Smooth muscle cell of the brain vasculature (primary cell): ENCODE measurements at places on chromosomes 6 and 20.
A peak's percentile ranks its signal among the peaks of the same experiment; 100 is the strongest.

DNA sequence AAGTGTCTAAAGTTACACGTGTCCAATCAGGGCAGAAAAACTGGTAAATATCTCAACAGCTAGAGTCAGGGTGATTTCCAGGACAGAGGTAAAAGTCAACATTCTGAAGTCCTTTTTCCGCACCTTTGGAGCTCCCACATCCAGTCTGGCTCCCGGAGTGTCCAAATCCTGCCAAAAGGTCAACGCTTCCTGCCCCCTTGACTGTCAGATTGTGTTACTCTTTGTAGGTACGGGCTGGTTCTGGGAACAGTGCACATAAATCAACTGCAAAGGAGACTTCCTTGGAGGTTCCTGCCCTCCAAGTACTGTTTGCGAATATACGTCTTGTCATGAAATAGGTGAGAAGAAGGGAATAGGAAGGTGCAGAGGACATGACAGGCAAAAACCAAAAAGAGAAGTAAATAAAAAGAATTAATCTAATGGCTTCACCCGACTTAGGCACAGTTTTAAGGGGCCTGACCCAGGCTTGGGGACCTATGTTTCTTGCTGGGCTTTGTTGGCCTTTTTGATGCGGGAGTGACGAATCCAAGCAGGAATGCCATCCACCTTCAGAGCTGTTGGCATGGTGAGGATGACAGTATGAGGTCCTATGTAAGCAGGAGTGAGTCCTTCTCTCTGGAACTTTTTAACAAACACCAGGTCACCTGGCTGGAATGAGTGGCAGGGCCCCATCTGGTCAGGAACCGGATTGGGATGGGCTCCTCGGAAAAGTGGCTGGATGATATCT, 155.4 kb downstream of the TRIM27 start:
- no peak for DNase-seq

GRCh38 chr6:106124015-106124414, 37.9 kb downstream of the PRDM1 start:
- no peak for DNase-seq

DNA sequence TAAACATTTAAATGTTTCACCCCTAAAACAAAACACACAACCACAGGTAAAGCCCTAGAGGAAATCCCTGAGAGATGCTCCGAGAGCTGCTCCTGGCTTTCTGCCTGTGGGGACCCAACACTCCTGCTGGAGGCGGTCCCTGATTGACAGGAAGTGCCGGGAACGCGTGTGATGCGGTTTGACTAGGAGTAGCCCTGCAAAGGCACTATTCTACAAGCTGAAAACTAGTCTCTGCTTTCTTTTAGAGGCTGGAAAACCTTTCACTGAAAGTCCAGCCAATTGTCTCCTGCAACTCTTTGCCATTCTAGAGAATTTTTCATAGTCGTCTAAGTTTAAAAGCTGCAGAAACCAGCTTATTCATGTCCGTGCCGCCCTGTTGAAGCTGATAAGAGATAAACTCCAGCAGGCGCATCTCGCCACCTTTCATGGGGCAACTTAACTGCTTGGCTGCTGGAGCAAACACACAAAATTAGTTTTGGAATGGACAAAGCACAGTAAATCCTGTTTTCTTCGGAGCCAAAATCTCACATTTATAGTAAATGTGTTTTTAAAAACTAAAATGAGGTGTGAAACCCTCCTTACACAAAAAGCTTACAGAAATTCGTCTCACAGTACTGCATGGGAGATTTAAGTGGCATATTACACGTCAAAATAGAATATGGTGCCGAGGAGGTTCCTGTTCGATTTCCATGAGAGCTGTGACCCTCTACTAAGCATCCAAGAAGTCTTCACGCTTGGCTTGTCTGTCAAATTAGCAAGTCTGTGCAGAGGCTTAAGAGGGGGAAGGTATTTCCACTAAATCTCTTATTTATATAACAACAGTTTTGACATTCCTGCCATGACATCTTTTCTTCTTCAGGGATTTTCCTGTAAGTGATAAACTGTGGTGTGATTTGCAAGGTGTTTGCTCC, 46.9 kb downstream of the DACT2 start:
- DNase-seq: no peak

DNA sequence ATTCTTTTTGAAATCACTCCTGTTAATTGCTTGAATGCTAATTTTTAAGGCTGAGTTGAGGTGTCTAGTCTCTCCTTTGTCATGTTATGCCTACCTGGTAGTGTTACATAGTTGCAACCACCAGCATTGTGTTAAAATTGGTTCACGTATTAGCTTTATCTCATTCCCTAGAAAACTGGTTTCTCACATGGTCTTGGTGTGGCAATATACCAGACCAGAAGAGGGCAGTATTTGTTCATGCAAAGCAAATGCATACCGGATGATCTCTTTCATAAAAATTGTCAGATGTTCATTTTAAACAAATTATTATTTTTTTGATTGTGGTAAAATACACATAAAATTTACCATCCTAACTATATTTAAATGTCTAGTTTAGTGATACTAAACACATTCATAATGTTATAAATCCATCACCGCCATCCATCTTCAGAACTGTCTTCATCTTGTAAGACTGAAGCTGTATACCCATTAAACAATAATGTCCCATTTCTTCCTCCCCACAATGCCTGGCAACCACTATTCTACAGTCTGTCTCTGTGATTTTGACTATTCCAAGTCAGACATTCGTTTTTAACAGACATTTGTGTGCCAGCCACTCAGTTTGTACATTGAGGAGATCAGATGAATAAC, 92.8 kb downstream of the ATRN start:
- DNase-seq: peak; percentile 28

GRCh38 chr6:8944548-8944947, 509.2 kb upstream of the SLC35B3 start:
- no peak for DNase-seq

DNA sequence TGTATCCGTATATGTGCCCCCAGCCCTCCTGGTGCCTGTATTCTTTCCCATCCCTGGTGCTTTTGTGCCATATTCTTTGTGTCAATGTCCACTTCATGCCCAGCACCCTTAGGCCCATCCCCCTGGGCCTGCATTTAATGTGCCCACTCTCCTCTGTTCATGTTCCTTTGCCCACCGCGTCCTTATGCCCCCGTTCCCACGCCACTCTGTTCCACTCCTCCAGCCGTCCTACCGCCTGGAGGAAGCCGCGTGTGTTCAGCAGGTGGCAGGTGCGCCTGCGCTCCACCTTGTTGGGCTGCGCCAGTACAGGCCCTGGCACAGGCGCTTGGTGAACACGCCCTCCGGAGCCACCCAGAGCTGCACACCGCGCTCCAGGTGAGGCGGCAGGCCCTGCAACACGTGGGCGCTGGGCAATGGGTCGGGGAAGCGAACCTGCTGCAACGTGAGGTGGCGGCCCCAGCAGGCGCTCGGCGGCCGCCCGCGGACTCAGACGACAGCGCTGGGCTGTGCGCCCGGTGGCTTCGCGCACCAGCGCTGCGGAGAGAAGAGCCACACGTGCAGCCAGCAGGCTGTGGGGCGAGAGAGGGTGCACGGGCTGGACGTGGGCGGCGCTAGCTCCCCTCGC, 4.0 kb upstream of the FOXS1 start:
- no peak for DNase-seq

- DNase-seq: no peak
Observed at GRCh38 chr20:37392441-37393195, 46.7 kb downstream of the SRC start.

DNA sequence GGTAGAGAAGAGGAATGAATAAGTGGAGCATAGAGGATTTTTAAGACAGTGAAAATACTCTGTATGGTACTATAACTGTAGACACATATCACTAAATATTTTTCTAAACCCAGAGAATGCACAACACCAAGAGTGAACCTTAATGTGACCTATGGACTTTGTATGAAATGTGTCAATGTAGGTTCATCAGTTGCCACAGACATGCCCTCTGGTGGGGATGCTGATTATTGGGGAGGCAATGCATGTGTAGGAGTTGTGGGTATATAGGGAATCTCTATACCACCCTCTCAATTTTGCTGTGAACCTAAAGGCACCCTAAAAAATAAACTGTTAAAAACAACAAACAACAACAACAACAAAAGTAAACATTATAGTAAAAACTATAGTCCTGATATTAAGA, 293.7 kb downstream of the RNF144B start:
- DNase-seq: no peak

- no peak for DNase-seq
Observed at GRCh38 chr6:165243801-165244200, 65.6 kb downstream of the C6orf118 start.

DNA sequence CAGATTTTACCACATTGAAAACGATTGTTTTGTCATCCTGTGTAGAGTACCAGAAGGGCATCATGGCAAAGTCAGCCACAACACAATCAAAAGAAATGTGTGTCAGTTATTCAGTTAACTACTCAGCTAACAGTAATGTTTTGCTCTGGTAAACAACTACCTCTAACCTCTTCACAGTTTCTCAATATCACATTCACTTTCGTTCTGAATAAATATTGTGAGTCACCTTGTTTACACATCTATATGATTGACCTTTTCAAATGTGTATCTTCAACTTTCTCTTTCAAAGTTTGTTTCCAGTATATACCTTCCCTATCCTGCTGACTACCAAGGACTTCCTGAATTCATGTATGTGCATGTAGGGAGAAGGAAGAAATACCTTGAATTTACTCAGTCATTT, 216.6 kb upstream of the UFL1 start:
- DNase-seq: no peak

DNA sequence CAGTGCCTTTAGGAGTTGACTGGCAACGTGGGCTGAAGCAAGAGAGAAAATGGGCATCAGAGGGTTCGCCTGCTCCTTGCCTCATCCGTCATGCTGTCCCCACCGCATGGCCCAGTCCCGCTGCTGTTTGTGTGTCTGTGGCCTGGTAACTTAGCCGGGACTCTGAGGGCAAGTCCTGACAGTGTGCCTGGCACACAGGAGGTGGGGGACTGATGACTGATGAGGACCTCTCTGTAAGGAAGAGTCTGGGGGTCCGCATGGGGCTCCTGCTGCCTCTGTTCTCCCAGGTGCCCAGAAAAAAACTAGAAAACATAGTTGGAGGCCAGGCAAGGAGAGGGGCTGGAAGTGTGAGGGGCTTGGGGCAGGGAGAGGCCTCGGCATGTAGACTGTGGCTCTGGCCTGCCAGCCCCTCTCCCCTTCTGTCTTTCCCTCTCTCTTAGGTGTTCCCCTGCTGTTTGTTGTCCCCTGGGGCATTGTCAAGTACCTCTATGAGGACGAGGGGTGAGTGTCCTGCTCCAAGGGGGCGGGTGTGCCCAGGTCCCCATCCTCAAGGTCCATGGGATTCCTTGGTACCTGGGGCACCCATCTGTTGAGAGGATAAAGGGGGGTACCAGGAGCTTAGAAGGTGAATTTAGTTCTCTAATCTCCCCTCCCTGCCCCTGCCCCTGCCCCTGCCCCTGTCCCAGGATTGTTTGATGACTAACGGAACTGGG, 29.5 kb downstream of the GLP1R start:
- DNase-seq: no peak

- no peak for DNase-seq
Observed at GRCh38 chr20:19100975-19101374, 111.5 kb upstream of the SLC24A3 start.

- DNase-seq: no peak
Observed at GRCh38 chr6:84425971-84426705, 198.7 kb upstream of the CEP162 start.

GRCh38 chr6:128519132-128519930, 1.1 kb downstream of the PTPRK start:
- no peak for DNase-seq
